GM12878 (cell line): ENCODE measurements at places on chromosomes 16 and 17. TPM values are rescaled to one million over a fixed set of nuclear protein-coding genes. Genes with fewer than 3 reads are reported as not detected.

GRCh38 chr17:74671031-74671771 lies 41.5 kb downstream of the CD300LF start:
- H3K36me3 ChIP-seq = no peaks in the 10 kb centered on the region
- no peak overlapping the region for H3K27ac ChIP-seq
- no peak overlapping the region for H3K4me3 ChIP-seq

DNA sequence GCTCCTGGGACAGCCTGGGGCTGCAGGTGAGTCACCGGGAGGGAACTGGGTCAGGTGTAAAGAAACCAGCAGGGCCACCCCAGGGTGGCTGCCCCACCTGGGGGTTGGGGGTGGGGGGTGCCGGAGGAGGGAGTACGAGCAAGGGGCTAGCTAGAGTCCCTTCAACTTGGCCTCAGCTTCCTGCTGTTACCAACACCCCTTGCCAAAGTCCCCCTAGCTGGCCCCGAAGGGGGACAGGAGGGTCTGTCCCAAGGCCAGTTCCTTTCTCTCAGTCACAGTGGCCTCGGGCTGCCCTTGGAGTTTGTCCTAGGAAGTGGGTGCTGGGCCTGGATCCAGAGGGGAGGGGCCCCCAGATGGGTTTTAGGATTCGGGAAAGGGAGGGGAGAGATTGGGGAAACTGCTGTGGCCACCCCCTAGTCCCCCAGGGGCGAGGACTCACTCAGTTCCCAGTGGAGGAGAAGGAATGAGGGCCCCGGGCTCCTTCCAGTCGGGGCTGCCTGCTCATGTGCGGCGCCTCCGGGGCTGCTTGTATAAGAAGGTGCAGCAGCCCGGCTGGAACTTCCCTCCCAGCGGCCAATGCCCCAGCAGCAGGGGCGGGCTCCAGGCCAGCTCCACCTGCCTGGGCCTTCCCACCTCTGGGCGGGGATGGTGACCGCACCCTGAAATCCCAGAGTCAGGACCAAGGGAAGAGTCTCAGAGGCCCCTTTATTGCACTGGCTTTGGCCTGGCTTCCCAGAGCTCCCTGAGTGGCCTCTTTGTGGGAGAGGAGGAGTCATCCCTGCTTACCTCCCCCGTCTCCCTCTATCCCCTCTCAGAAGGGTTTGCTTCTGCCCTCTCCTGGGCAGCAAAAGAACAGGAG lies 7.3 kb downstream of the ARHGAP27 start:
- no peak overlapping the region for H3K4me3 ChIP-seq
- H3K4me1 ChIP-seq = peaks cover 23% of the 10 kb centered on the region

Gene TMEM101
- 34.6 and 36.6 TPM in 2 replicates for total RNA-seq

DNA sequence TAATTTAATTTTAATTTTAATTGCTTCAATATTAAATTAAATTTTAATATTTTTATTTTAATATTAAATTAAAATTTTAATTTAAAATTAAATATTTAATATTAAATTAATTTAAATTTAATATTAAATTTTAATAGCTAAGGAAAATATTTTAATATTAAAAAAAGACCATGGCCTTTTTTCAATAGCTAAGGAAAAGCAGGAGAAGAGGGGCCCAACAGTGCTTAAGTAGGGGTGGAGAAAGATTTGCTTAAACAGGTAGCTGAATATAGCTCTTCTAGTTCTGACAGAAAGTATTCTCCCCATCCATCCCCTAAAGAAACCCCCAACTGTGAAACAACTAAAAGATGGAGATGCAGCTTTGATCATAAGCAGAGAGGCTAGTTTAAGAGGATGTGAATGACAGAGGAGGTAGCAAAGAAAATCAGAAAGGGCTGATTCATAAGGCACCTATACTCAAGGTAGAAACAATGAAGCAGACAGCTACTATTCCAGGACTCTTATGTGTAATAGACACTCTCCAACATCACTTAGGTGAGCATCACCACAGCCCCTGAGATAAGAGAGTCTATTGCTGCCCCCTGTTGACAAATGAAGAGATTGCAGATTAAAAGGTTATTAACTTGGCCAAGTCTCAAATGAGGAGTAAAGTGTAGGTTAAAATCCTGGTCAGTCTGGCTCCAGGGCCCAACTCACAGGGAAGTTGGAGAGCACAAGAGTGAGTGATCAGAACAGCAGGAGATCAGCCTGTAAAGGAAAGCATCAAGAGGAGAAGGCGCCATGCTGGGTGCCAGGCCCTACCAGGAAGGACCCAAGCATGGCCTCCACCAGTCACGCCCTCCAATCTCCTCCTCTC lies 7.8 kb upstream of the RNASEK start:
- no peaks in the 10 kb centered on the region for H3K27me3 ChIP-seq
- H3K4me1 ChIP-seq = no peaks in the 10 kb centered on the region

DNA sequence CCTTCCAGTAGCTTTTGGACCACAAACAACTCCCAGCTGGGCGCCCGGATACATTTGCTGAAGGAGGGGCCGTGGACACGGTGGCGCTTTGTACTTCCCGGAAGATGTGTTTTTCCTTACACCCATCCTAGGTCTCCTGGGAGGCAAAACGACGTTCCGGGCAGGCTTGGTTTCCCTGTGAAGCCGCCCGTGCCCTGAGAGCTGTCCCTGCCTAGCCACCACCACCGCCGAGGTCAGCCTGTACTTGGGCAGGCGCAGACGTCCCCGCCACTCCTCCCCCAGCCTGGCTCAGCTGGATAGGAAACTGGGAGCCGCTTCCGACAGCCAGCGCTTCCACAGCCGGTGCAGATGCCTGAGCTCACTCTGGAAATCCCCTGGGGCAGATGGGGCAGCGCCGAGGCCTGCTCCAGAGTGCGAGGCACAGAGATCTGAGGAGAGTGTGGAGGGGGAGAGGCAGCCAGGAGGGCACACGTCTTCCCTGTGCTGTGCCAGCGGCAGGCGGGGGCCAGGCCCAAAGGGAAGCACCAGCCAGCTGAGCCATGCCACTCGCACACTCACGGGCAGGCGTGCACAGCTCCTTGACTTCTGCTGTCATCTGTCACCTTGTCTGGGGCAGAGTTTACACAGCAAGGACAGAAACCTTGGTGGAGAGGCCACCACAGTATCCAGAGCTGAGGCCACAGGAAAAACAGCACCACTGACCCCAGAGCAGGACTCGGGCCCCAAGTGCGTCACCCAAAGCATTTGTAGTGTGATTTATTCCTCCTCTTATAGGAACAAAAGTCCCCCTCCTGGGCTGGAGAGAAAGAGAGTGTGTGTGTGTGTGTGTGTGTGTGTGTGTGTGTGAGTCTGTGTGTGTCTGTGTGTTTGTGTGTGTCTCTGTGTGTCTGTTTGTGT lies 3.0 kb downstream of the RHBDF2 start:
- peak overlapping the region; percentile 96 for H3K4me3 ChIP-seq
- DNase-seq = no peak
- peaks cover 66% of the 10 kb centered on the region for H3K4me1 ChIP-seq
- H3K27ac ChIP-seq = peak overlapping the region; percentile 86

DNA sequence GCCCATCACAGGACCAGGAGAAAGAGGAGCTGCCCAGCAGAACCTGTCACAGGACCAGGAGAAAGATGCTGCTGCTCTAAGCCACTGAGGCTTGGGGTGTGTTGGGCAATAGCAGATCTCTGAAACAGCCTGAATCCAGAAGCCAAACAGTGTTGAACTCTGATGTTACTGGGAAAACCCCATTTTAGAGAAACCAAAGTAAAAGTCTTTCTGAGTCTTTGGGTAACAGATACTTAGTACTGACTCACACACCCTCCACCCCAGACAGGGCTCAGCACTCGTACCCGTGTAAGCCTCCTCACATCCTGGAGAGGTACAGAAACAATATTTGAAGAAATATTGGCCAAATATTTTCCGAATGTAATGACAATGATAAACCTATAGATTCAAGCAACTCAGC lies 82.8 kb upstream of the GNG13 start:
- no peak overlapping the region for H3K27ac ChIP-seq
- DNase-seq = no peak
- H3K36me3 ChIP-seq = no peaks in the 10 kb centered on the region

Gene TEFM
- total RNA-seq = 13.3 and 15.7 TPM in 2 replicates

Gene NAT9
- 44.8 and 45.3 TPM in 2 replicates for total RNA-seq

GRCh38 chr16:14196011-14196410 lies 124.9 kb downstream of the MRTFB start:
- H3K27me3 ChIP-seq = no peaks in the 10 kb centered on the region
- peaks cover 19% of the 10 kb centered on the region for H3K4me1 ChIP-seq
- no peak for DNase-seq
- H3K36me3 ChIP-seq = no peaks in the 10 kb centered on the region
- H3K27ac ChIP-seq = no peak overlapping the region

DNA sequence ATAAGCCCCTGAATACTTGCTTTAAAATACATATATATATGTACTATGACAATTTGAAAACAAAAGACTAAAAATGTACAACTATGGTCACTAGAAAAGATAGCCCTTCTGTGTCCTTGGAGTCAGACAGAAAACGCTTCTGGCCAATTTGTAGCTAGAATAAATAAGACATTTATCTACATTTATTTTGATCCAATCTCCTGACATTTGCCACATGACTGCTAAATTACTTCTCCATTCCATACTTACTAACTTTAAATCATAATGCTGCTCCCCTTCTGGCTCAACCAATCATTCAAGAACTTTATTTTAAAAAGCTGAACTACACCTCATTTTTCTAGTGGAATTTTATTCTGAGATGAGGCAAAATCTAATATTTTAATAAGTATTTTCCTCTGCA lies 65.8 kb downstream of the CYTH1 start:
- peaks cover 3% of the 10 kb centered on the region; the same call in 1 of the 2 replicates for H3K36me3 ChIP-seq
- H3K27me3 ChIP-seq = no peaks in the 10 kb centered on the region
- DNase-seq = no peak
- peak overlapping the region; percentile 87 for H3K27ac ChIP-seq

GRCh38 chr17:77667478-77667877 lies 291.0 kb upstream of the TNRC6C start:
- no peaks in the 10 kb centered on the region for H3K4me1 ChIP-seq
- H3K27ac ChIP-seq = peak overlapping the region; percentile 10; the same call in 1 of the 2 replicates
- no peaks in the 10 kb centered on the region for H3K36me3 ChIP-seq

DNA sequence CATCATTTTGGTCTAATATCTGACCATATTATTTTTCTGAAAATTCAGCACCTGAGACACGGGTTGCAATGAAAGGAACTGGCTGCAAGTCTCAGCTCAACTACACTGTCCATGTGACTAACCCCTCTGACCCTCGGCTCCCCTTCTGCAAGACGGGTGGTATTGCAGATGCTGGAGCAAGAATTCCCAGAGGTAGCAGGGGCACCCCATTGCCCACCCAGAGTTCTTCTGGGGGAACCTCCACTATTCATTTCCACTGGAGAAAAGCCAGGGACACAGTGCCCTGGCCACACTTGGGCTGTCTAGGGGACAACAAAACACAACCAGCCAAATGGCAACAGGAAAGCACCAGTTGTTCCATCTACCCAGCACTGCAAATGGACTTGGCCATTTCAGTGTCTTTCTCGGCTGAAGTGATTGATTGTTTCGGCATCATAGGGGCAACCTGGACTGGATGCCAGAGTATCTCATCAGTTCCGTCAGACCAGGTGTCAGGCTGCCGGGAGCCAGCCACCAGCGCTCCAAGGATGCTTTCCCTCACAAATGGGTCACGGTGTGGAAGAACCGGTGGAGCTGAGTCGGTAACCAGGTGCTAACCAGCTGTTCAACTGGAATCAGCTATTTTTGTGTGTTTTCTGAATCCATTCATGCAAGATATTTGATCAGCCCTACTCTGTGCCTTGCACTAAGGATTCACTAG lies 58.1 kb downstream of the C16orf78 start:
- H3K27ac ChIP-seq = no peak overlapping the region
- DNase-seq = no peak
- no peaks in the 10 kb centered on the region for H3K4me1 ChIP-seq
- no peaks in the 10 kb centered on the region for H3K36me3 ChIP-seq
- no peak overlapping the region for H3K4me3 ChIP-seq

DNA sequence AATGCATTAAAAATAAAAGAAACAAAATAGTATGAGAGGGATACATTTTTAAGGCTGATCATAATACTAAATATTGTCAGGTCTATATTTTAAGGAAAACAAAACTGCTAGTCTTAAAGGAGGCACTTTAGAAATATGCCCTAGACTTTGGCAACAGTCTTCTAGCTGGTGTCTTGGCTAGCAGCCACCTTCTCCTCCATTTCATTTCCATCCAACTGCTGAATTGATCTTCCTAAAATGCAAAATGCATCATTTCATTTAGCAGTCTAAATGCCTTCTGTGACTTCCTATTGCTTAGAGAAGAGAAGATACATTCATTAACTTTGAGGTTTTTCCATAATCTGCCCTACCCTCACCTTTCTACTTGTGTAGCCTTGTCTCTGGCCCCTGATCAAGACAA lies 1404.1 kb downstream of the CDH11 start:
- H3K27me3 ChIP-seq = no peaks in the 10 kb centered on the region
- H3K4me3 ChIP-seq = no peak overlapping the region
- no peak for DNase-seq

DNA sequence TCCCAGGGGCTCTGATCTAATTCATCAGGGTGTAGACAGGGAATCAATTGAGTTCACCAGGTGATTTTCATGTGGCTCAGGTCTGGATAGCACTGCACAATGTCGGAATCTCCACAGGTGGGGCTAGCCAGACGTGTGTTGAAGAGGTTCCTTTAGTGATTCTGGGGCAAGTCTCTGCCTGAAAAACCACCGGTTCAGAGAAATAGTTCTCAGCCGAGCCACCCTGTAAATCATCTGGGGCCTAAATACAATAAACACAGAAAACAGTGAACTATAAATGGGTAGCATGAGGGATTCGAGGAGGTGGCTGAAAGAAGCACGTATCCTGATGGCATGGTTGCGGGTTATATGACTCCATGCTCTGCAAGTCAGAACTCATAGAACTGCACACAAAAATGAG lies 21.3 kb downstream of the ASPA start:
- H3K4me3 ChIP-seq = no peak overlapping the region
- H3K4me1 ChIP-seq = no peaks in the 10 kb centered on the region
- no peak overlapping the region for H3K27ac ChIP-seq
- H3K36me3 ChIP-seq = no peaks in the 10 kb centered on the region
- H3K27me3 ChIP-seq = no peaks in the 10 kb centered on the region

Gene UTS2R
- total RNA-seq = 0.36 and 1.1 TPM in 2 replicates

Gene USH1G
- 0.05 TPM in 1 of 2 replicates, not detected in the other for total RNA-seq

GRCh38 chr17:76718516-76718915 lies 7.8 kb upstream of the MXRA7 start:
- H3K36me3 ChIP-seq = peaks cover 17% of the 10 kb centered on the region
- no peaks in the 10 kb centered on the region for H3K27me3 ChIP-seq
- no peak overlapping the region for H3K27ac ChIP-seq
- H3K4me3 ChIP-seq = no peak overlapping the region
- no peak for DNase-seq

Gene GNG13
- not detected in 2 replicates for total RNA-seq

GRCh38 chr17:65017207-65017774 lies 39.2 kb downstream of the GNA13 start:
- no peaks in the 10 kb centered on the region for H3K27me3 ChIP-seq
- H3K4me3 ChIP-seq = no peak overlapping the region
- no peak for DNase-seq
- peaks cover 25% of the 10 kb centered on the region for H3K36me3 ChIP-seq
- H3K4me1 ChIP-seq = peaks cover 27% of the 10 kb centered on the region

- no peak overlapping the region for H3K27ac ChIP-seq
- no peak overlapping the region for H3K4me3 ChIP-seq
- no peaks in the 10 kb centered on the region for H3K4me1 ChIP-seq
- DNase-seq = no peak
- H3K36me3 ChIP-seq = no peaks in the 10 kb centered on the region
- H3K27me3 ChIP-seq = no peaks in the 10 kb centered on the region
Measured at GRCh38 chr16:1080801-1081733, 8.5 kb downstream of the SSTR5 start.

GRCh38 chr16:30565526-30565925 lies 6.0 kb downstream of the ZNF688 start:
- H3K27ac ChIP-seq = no peak overlapping the region
- H3K4me3 ChIP-seq = no peak overlapping the region
- H3K36me3 ChIP-seq = no peaks in the 10 kb centered on the region; the same call in none of the 2 replicates
- H3K27me3 ChIP-seq = no peaks in the 10 kb centered on the region

Gene WFDC1
- total RNA-seq = not detected in 2 replicates
